CD4-positive, alpha-beta T cell treated with Interleukin-4 for 4 hours (primary cell): ENCODE measurements at places on chromosomes 11 and 22.

- no peak for DNase-seq
These were observed 46.6 kb downstream of the RDX start for GRCh38 chr11:110249766-110250165.

DNA sequence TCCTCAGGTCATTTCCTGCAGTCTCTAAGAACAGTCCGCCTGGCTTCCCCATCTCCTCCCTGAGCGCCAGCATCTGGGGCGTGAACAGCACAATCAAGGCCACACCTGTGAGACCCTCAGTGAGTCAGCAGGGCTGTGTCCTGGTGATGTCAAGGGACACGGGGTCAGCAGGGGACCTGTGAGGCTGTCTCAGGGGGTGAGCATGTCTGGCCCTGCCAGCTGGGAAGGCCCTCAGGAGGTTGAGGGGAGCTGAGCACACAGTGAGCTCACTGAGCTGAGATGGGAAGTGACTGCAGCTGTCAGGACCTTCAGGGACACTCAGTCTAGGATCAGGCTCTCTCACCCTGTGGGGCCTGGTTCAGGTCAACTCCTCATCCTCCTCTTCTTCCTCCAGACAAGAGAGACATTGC is 46.6 kb upstream of the VPREB1 start:
- DNase-seq: no peak

GRCh38 chr11:88454881-88455280 is 117.3 kb upstream of the CTSC start:
- DNase-seq: no peak

GRCh38 chr11:69141742-69142141 is 14.0 kb upstream of the SMIM38 start:
- no peak for DNase-seq

DNA sequence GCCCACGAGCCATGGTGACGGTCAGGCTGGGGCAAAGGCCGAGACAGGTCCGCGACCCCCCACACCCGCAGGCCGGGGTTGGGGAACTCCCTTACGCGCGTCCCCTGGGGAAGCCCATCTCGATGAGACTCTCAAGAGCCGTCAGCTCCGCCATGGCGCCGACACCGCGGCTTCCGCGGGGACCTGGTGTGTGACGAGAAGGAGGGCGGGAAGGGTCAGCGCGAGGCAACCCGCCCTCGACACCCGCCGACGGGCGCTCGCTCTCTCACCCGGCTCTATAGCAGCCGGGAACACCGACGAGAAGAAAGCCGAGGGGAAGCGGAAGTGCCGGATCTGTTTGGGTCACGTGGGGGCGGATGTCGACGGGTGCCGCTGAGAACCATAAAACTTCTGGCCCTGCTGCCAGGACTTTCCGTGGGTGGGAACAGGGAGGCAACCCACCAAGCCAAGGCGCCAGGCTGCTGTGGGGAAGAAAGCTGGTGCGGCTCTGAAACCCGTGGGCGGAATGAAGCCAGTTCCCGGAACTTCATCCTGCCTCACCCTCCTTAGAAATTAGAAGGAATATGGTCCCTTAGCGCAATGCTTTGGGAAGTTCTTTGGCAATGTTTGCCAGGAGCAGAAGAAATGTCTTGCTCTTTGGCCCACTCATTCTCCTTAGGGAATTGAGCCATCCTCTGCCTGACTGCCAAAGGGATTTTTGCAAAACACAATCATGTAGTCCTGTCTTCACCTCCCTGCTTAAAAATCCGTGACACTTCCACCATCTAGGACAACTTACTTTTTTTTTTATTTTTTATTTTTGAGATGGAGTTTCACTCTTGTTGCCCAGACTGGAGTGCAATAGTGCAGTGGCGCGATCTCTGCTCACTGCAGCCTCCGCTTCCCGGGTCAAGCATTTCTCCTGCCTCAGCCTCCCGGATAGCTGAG is at the start of gene UBXN1:
TSS of gene UBXN1 (minus strand) at position 304 of the 927 bp plus-strand sequence. CDS start at position 154, 150 bp downstream.
- DNase-seq: peak; percentile 85

- DNase-seq: no peak
These were observed 33.5 kb downstream of the WEE1 start for GRCh38 chr11:9606809-9607510.

GRCh38 chr11:44097821-44098220 is 2.3 kb downstream of the EXT2 start:
- DNase-seq: no peak

DNA sequence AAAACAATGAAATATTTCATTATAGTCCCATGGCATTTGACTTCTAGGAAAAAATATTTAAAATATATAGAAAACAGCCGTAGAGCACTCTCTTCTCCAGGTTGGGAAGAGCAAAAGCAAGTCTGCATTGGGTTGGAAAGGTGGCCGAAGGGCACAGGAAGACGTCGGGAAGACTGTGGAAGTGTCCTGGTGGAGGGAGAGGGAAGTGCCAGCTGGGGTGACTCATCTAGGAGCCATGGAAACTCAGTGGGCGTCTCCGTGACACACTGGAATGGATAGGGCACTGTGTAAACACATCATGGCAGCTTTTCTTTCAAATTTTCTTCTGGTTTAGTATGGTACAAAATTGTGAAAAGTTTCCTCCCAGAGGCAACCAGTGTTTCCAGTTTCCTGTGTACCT is 12.7 kb downstream of the GTPBP1 start:
- DNase-seq: no peak

DNA sequence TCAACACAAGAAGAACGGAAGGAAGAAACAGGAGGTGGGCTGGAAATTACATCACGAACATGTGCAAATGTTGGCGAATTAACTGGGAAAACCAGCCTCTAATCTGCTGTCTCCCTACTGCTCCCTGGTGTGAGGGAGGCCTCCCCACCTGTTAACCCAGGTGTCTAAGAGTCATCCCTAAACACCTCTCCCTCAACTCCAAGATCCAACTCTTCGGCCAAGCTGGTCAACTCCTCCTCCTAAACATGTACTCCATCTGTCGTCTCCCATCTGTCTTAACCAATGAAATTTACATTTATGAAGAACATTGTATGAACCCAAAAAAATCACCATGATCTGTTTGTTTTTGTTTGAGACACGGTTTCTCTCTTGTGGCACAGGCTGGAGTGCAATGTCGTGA is 154.2 kb downstream of the LARGE1 start:
- DNase-seq: no peak

- no peak for DNase-seq
These were observed 30.9 kb upstream of the BAIAP2L2 start for GRCh38 chr22:38141217-38141973.

DNA sequence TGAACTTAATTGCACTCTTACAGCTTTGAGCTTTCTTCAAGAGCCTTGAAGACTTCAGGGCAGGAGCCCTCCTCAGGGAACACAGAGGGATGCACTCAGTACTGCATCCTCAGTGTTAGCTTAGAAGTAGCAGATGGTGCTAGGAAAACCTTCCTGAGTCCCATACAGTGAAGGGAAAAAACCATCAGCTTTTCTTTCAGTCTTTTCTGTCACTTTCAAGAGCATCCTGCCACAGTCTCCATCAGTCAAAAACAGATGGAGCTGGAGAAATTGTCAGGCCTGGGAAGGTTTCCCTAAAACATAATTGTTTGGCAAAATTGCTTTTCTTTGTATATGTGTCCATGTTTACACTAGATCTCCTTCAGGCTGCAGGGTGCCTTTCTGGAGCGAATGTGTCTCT is 384.1 kb downstream of the NELL1 start:
- no peak for DNase-seq

GRCh38 chr11:14350215-14350614 is 8.8 kb downstream of the RRAS2 start:
- DNase-seq: no peak

- DNase-seq: peak; percentile 75
These were observed 9.9 kb upstream of the IGLL5 start for GRCh38 chr22:22877523-22878210.

DNA sequence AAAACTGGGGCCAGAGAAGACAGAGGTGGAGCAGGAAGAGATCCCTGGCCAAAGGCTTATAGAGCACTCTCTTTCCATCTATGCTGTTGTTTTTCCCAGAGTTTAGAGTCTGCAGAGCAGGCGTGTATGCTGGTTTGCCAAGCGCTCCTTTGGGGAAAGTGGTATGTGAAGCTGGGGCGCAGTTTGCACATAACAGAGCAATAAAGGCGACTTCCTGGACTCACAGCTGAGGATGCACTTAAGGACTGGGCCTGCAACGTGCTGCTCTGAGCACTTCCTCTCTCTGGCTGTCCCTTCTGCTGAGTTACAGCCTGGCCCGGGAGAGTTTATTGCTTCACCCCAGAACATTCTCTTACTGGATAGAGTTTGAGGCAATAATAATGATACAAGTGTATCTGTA is 41.7 kb downstream of the THAP12 start:
- peak; percentile 10 for DNase-seq

DNA sequence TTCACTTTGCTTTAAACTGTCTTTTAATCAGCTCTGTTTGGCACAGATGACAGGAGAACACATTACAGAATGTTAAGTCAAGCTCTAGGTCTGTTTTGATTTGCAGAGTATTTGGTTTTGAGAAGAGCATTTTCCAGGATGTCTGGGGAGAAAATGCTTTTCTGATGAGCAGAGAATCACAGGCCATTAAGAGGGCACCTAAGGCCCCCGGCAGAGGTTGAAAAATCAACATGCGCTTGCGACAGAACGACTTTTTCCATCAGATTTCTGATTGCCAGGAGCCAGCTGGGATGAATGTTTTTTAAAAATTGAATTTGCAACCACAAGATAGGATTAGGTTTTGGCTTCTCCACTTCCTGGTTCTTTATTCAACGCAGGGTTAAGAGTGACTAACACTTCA is 304.5 kb downstream of the JRKL start:
- DNase-seq: no peak

DNA sequence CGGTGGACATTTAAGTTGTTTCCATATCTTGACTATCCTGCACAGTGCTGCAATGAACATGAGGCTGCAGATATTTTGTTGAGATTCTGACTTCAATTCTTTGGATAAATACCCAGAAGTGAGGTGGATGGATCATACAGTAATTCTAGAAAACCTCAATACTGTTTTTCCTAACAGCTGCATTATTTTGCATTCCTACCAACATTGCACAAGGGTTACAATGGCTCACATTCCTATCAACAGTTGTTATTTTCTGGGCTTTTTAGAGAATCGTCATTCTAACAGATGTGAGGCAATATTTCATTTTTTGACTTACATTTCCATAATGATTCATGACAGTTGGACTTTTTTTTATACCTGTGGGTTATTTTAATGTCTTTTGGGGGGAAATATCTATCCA is 716.9 kb upstream of the ANO3 start:
- DNase-seq: no peak

GRCh38 chr11:125591649-125592304 is 875 bp upstream of the STT3A start:
- peak; percentile 14 for DNase-seq

DNA sequence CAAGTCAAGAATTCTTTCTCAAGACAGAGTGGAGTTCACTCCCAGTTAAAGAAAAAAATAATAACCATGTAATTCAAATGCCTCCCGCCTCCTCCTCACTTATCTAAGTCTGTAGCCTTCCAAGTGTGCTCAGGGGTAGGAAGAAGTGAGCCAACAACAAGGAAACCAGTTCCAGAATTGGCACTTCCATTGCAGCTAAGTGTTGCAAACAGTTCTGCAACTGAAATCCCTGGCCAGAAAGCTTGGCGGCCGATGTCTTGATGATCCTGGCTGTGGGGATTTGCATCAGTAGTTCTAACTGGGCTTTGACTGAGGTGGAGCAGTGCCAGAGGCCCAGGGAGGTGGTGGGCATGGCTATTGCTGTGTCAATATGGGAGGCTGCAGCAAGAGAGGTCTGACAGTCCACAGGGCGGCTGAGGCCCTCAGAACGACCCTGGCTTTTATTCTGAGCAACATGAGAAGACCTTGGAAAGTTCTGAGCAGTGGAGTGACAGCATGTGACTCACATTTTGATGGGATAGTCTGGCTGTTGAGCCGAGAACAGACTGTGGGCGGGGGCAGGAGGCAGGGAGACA is 19.2 kb downstream of the DHCR7 start:
- DNase-seq: no peak

DNA sequence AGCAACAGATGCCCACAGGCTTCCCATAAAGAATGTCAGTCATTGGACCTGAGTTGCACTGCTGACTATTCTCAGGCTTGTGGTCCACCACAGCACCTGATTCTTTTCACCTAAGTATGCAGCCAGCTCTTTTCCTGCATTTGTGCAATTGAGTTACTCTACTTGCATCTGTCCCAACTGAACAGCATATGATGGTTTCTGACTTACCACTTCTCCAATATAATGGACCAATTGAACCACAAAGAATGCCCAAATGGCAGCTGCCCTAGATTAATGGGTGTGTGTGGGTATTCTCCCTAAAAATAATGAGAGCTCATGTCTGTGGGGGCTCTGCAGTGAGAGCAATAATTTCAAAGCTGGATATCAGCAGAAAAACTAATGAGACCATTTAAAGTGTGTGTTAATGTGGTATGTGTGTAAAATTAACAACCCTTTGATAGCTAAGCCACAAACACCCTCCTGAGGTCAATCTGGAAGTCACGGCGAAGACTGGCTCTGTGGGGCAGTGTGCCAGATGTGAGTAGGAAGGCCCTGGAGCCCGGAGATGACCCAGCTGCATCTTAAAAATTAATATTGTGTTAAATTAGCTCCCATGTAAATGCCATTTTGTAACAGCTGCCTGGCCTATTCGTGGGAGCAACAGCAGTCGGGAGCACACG is 43.8 kb downstream of the SC5D start:
- DNase-seq: no peak

GRCh38 chr22:40797427-40797826 is 21.7 kb downstream of the SLC25A17 start:
- DNase-seq: no peak

- DNase-seq: no peak
These were observed 7.8 kb upstream of the RANBP1 start for GRCh38 chr22:20107951-20108756.

DNA sequence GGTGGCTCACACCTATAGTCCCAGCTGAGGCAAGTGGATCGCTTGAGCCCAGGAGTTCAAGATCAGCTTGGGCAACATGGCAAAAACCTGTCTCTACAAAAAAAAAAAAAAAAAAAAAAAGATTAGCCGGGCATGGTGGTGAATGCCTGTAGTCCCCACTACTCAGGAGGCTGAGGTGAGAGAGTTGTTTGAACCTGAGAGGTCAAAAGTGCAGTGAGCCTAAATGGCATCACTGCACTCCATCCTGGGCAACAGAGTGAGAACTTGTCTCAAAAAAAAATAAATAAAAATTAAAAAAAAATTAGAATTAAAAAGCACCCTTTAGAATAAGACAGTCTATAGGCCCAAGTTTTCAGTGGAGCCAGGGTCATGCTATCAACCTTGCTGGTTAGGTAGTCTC is 95.5 kb downstream of the PDHX start:
- no peak for DNase-seq

DNA sequence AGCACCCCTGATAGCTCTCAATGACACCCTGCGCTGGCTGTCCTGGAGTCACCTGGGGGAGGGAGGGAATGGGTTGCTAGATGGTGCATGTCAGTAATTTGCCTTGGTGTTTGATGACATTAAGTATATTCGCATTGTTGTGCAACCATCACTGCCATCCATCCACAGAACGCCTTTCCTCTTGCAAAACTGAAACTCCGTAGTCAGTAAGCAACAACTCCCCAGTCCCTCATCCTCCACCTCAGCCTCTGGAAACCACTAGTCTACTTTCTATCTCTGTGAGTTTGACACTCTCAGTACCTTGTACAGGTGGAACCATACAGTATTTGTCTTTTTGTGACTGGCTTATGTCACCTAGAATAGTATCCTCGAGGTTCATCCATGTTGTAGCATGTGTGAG is 62.6 kb downstream of the PKNOX2 start:
- no peak for DNase-seq

- no peak for DNase-seq
These were observed 43.3 kb upstream of the ANO1 start for GRCh38 chr11:70034740-70035365.

GRCh38 chr11:9516113-9516512 is 55.3 kb downstream of the ZNF143 start:
- peak; percentile 13 for DNase-seq
